ENCODE measurements at places on chromosomes 4 and X.

- H3K36me3 ChIP-seq = no peaks in the 10 kb centered on the region
- no peak overlapping the region for H3K4me3 ChIP-seq
- H3K27ac ChIP-seq = no peak overlapping the region
- no peak for DNase-seq
These were observed 354.1 kb downstream of the GPM6A start for GRCh38 chr4:175457956-175458355.

DNA sequence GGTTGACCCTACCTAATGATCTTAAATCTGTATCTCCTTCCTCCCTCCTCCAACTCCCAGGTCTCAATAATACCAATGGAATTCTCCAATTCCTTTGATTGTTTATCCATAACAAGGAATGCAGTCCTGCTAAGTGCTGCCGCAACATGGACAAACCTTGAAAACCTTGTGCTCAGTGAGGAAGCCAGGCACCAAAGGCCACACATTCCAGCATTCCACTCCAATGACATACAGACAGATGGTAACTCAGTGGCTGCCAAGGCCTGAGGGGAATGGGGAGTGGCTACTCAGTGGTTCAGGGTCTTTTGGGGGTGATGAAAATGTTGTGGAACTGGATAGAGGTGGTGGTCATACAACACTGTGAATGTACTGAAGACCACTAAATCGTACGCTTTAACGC is 10.4 kb downstream of the HAUS7 start:
- no peak overlapping the region for H3K27ac ChIP-seq
- H3K36me3 ChIP-seq = peaks cover 7% of the 10 kb centered on the region
- no peaks in the 10 kb centered on the region for H3K4me1 ChIP-seq
- no peak overlapping the region for H3K4me3 ChIP-seq

DNA sequence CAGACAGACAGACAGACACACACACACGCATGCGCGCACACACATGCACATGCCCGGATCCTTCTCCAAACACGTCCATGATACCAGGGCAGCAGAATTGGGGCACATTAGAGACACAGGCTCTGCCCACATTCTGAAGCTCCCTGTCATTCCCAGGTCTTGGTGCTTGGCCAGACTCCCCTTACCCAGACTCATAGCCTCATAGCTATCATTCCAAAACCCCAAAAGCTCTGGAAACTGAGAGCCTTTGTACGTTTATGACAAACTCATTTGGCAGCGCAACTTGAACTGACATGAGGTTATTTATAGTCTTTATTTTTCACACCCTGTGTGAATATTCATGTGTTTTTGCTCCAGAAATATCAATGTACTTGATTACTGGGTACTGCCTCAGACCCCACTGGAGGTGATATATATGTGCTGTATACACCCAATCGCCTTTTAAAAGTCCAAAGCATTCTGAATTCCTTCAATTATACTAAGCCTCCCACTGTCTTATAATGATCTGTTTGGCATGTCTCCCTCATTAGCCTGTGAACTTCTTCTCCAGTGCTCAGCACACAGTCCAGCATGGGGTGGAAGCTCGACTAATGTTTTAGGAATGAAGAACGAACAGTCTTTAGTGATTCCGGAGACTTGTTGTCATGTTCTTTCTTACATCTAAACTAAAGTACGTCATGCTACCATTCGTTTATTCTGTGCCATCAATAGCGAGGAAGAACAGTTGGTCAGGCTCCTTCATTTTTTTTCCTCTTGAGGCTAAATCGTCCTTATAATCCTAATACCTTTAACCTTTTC is 45.0 kb downstream of the RTL9 start:
- DNase-seq = no peak
- H3K27ac ChIP-seq = no peak overlapping the region
- no peaks in the 10 kb centered on the region for H3K27me3 ChIP-seq
- no peaks in the 10 kb centered on the region for H3K36me3 ChIP-seq
- no peaks in the 10 kb centered on the region for H3K4me1 ChIP-seq

DNA sequence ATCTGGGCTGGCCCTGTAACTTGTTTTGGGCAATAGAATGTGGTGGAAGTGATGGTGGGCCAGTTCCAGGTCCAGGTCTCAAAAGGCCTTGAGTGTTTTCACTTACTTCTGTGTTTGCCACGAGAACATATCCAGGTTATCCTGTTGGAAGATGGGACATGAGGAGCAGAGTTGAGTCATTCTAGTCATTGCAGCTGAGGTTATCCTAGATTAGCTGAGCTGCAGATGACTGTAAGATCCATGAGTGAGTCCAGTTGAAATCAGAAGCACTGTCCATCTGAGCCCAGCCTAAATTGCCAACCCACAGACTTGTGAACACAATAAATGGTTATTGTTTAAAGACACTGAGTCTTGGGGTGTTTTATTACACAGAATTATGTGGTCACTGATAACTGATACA is 45.3 kb upstream of the RPS6KA3 start:
- H3K4me1 ChIP-seq = no peaks in the 10 kb centered on the region
- H3K36me3 ChIP-seq = no peaks in the 10 kb centered on the region
- no peak overlapping the region for H3K27ac ChIP-seq
- no peaks in the 10 kb centered on the region for H3K27me3 ChIP-seq
- no peak overlapping the region for H3K4me3 ChIP-seq

DNA sequence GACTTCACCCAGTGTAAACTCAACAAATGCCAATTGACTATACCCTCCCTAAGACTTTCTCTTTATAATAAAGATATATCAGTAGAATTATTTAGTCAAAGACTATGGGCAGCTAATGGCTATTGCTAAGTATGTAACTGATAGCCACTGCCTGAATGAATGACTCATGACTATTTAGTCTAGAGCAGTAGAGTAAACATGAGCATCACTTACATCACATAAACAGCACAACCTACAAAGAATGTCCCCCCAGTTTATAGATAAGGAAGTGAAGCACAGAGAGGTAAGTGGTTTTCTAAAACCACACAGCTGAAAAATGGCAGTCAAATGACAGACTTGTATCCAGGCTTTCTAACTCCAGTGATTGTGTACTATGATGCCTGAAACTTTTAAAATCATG is 507.0 kb downstream of the PPARGC1A start:
- DNase-seq = no peak
- H3K4me3 ChIP-seq = no peak overlapping the region
- no peaks in the 10 kb centered on the region for H3K27me3 ChIP-seq

DNA sequence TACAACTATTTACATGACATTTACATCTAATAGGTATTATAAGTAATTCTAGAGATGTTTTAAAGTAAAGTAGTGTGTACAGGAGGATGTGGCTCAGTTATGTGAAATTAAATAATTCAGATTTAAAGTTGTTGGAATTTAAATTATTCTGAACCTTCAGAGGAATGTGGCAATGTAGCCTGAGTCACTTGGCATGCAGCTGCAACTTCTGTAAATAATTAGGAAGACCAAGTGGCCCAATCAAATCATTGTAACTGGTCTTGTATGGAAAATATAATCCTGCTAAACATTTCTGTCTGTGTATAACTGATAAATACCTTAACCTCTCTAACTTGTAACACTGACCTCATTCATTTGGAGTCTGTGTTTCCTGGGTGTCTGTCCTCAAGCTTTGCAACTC is 828.9 kb downstream of the GLUD2 start:
- DNase-seq = no peak
- no peaks in the 10 kb centered on the region for H3K4me1 ChIP-seq
- H3K4me3 ChIP-seq = no peak overlapping the region
- no peaks in the 10 kb centered on the region for H3K27me3 ChIP-seq
- H3K27ac ChIP-seq = no peak overlapping the region

- H3K27me3 ChIP-seq = no peaks in the 10 kb centered on the region
- no peaks in the 10 kb centered on the region for H3K4me1 ChIP-seq
- no peak overlapping the region for H3K4me3 ChIP-seq
- DNase-seq = no peak
These were observed 43.7 kb downstream of the OTOP1 start for GRCh38 chr4:4182835-4183568.

DNA sequence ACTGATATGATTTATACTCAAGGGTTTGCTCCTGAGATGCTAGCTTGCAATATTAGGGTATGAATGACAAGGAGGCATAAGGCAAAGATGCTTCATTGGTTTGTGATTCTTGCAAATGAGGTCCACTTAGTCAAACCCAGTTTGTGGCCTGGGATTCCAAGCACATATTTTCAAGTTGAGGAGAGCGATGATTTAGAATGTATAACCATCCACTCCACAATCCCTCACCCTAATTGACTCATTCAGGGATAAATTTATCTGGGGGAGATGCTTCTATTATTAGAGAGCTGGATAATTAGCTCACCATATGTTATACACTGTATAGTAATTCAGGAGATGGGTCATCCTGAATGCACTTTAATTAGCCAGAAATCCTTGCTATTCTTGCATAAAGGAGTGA is 118.3 kb upstream of the PUDP start:
- no peak overlapping the region for H3K4me3 ChIP-seq
- H3K27ac ChIP-seq = no peak overlapping the region
- no peaks in the 10 kb centered on the region for H3K4me1 ChIP-seq
- no peaks in the 10 kb centered on the region for H3K27me3 ChIP-seq
- no peaks in the 10 kb centered on the region for H3K36me3 ChIP-seq
- DNase-seq = no peak

Data from CD4-positive, alpha-beta memory T cell (primary cell).